ENCODE measurements at places on chromosomes 12 and 14.

- no peak for DNase-seq
Measured at GRCh38 chr12:3564861-3565260, 73.9 kb downstream of the PRMT8 start.

- DNase-seq, result no peak
Measured at GRCh38 chr14:96085369-96085768, 46.2 kb downstream of the C14orf132 start.

DNA sequence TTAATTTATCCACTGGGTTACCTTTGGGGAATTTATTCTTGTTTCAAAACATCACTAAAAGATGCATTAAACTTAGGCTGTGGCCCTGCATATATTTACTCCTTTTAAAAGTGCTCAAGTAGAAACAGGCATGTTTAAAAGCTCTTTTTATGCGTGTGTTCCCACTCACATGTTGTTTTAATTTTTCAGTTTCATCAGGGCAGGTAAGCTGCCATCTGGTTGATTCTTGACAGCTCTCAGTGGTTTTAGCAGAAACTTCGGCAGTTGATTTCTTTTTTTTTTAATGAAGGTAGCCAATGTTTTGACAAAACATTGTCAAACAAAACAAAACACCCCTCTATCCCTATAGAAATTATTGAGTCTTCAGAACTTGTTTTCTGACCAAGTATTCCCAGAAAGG lies 89.6 kb upstream of the LGR5 start:
- no peak for DNase-seq

DNA sequence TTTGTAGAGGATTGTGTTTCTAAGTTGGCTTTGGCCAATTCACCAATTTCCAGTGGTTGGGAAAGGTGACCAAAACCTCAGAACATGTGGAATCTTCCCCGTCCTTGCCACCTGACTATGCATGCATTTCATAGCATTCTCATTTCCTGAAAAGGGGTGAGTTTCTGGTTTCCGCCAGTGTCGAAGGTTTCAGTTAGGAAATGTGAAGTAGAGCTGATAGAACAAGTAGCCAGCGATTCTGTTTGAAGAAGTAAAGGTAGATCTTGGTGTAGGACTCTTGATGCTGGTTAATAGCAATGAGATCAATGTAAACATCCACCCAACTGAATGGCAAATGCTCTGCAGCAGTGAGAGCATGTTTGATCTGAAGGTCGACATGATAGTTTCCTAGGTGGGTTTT lies 15.9 kb downstream of the SMOC1 start:
- no peak for DNase-seq

DNA sequence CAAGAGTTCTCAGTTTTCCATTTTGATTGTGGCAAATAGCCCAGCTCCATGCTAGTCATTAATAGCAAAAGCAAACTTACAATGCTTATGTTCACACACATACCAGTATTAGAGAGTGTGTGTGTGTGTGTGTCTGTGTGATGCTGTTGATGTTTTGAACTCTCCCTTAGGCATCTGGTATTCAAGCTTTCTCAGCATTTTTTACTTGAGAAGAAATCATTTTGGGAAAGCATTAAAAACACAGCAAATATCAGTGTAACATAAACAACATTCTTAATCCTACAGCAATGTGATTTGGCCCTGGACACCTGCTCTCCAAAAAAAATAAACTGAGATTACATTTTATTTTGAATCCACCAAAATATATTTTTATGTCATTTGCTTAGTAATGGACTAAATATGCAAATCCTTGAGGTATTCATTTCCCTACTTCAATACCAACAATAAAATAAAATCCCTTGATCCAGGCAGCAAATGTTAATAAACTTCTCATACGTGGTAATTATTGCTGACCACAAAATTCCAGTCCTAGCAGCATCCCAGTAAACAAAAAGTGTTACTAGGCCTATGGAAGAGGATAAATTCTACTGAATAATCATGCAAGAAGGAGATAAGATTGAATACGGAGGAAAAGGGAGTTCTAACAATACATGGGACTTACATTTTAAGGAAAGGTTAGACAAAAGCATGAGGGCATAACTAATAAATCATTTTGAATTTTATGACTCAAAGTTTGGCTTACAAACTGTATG lies 249.5 kb upstream of the CLEC14A start:
- DNase-seq, result no peak

DNA sequence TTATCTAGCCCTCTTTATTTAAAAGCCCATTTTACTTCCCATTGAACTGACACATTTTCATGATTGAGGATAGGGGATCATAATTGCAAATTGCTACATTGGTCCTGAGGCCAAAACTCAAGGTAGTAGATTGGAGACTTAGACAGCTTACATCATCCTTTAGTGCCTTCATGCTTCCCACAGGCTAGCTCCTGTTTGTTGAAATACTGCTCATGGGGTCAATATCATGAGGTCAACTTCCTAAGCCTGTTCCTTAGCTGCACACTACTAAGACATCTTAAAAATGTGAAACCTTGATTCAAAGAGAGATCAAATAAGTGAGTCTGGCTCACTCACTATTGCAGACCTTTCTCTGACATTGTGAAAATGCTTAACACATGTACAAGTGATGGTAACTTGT lies 113.0 kb downstream of the TBC1D30 start:
- DNase-seq, result no peak

- DNase-seq, result peak; percentile 97
Measured at GRCh38 chr12:2004113-2004929, at the start of gene DCP1B. Gene DCP1B, minus strand, starts transcription at chr12:2004457. Its CDS starts 26 bp downstream, at chr12:2004431.

GRCh38 chr14:75748336-75748735 lies 87.3 kb downstream of the TTLL5 start:
- DNase-seq, result no peak

GRCh38 chr14:85461432-85462133 lies 68.4 kb upstream of the FLRT2 start:
- DNase-seq, result no peak

- no peak for DNase-seq
Measured at GRCh38 chr14:34775922-34776321, 61.5 kb upstream of the CFL2 start.

GRCh38 chr14:31068235-31068634 lies 42.1 kb upstream of the STRN3 start:
- DNase-seq, result no peak

- DNase-seq, result no peak
Measured at GRCh38 chr12:19125325-19125724, 4.2 kb upstream of the PLEKHA5 start.

- no peak for DNase-seq
Measured at GRCh38 chr12:30361145-30361544, 334.5 kb downstream of the IPO8 start.

GRCh38 chr12:131507881-131508280 lies 203.0 kb upstream of the SFSWAP start:
- DNase-seq, result no peak

DNA sequence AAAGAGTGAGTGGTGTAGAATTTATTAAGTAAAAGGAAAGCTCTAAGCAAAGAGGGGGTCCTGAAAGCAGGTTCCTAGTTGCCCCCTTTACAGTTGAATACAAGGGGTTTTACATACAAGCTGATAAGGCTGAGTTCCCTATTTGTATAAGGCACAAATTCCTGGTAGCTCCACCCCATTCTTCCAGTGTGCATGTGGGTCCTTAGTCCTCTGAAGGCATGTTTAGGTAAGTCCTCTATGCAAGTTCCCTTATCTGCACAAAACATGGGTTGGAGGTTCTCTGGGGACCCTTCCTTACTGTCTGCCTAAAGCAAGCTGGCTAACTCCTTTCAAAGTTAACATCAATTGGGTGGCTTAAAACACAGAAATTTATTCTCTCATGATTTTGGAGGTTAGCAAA lies 2.9 kb upstream of the FAR2 start:
- no peak for DNase-seq

DNA sequence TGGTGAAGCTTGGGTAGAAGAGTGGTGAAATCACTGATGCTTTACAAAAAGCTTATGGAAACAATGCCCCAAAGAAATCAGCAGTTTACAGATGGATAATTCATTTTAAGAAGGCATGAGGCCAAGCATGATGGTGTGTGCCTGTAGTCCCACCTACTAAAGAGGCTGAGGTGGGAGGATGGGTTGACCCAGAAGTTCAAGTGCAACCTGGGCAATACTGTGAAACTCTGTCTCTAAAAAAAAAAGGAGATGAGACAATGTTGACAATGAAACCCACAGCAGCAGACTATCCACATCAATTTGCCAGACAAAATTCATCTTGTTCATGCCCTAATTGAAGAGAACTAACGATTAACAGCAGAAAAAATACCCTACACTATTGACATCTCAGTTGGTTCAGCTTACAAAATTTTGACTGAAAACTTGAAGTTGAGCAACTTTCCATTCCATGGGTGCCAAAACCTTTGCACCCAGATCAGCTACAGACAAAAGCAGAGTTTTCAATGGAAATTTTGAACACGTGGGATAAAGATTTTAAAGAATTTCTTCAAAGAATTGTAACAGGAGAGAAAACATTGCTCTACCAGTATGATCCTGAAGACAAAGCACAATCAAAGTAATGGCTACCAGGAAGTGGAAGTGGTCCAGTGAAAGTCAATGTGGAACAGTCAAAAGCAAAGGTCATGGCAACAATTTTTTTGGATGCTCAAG lies 26.7 kb downstream of the BTG1 start:
- no peak for DNase-seq

DNA sequence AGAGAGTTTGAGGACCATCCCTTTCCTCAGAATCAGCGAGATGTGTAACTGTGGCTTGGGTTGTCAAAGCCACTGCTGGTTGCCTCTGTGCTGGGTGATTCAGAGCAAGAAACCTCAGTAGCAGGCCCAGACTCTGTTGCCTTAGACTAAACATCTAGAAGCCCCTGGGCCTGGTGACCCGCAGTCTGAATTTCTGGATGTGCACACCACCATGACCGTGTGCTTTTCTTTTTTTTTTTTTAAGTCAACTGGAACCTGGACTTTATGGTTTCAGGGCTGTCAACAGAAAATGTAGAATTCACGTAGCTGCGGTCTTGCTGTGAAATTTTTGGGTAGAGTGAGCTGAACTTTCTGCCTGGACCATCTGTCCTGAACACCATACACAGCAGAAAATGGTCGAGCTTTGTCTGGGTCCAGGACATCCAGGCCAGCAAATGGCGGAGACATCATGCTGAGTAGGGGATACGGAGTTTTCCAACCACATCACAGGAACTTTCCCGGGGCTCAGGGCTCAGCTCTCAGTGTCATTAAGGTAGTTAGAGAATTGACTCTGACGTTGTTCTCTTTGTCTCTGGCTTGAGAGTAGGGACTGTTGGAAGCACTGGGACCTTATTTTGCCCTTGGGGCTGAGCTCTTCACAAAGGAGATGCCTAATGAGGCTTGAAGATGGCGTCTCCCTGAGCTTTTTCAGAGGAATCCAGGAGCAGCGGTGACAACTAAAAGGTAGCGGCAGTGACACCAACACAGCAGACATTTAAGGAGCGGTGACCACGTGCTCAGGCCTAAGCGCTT lies 23.0 kb upstream of the BATF start:
- DNase-seq, result peak; percentile 41

DNA sequence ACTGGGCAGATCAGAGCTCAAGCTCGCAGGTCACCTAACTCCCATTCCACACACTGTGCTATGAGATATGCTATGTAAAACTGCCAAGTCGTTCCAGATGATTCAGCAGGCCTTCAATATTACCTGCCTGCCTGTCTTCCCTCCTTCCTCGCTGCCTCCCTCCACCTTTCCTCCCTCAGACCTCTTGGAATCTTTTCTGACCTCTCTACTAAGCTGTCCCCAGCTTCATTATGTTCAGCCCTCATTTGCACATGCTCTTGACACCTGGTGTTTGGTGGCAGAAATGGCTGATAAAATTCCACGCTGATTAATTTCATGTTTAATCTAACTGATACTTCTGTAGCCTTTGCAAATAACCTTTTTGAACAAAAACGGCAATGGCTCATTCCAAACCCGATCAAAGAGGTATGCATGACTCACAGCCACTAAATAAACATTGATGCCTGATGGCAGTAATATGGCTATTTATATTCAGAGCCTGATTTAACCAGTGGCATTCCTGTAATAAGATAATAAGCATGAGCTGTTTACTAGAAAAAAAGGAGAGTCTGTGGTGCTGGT lies 130.8 kb upstream of the EGLN3 start:
- DNase-seq, result peak; percentile 23

DNA sequence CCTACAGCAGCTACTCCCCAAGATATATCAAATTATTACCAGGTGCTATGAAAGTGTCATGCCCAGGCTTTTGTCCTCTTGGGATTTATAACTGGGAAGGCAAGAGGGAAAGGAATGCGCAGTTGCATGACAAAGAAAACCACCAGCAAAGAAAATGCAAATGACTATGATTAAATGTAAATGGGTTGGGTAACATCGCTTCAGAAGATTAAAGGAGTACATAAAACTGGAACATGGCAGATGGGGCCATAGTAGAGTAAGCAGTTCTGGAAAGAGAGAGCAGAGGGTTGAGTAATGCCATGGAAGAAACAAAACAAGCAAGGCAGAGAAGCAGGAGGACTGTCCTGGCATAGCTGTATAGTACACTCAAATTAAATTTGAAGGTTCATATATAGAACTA lies 493.1 kb downstream of the NOVA1 start:
- DNase-seq, result no peak

DNA sequence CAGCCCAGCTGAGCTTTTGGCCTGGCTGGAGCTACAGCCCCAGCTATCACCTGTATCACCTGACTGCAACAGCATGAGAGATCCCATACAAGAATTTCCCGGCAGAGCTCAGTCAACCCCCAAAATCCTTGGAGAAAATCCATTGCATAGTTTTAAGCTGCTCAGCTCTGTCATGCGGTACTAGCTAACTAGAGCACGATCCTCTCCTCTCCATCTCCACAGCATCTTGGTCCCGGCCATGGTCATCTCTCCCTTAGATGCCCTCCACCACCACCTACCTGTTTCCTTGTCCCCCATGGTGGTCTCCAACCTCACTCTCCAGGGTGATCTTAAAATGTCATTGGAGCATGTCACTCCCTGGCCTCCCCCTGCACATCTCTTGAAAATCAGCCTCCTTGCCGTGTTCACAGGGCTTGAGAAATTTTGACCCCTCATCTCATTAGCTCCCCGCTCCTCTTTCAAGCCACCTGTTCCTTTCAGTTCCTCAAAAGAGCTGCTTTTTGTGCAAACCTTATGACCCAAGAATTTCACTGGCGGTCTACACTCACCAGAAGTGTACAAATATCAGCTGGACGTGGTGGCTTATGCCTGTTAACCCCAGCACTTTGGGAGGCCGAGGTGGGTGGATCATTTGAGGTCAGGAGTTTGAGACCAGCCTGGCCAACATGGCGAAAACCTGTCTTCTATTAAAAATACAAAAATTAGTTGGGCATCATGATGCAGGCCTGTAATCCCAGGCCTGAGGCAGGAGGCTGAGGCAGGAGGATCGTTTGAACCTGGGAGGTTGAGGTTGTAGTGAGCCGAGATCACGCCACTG lies 8.1 kb upstream of the CLMN start:
- no peak for DNase-seq
